ENCODE measurements at places on chromosomes 6 and 20. TPM values are rescaled to one million over a fixed set of nuclear protein-coding genes. Genes with fewer than 3 reads are reported as not detected.

Gene FOXS1
- not detected for total RNA-seq

Gene PSMB9
- total RNA-seq = 148 TPM

Gene ESR1
- total RNA-seq = 4.7 TPM

Gene SAMD10
- 14.3 TPM for total RNA-seq

Gene THBD
- total RNA-seq = not detected

Gene CST4
- total RNA-seq = not detected

Gene GATA5
- not detected for total RNA-seq

Gene PSMG4
- total RNA-seq = 18.0 TPM

Gene SLC32A1
- not detected for total RNA-seq

Gene COL9A1
- not detected for total RNA-seq

Gene LCA5
- total RNA-seq = 0.30 TPM

Gene DOK5
- not detected for total RNA-seq

Gene ADGRB3
- total RNA-seq = not detected

All from CD4-positive, CD25-positive, alpha-beta regulatory T cell (primary cell).